ENCODE measurements at places on chromosomes 7 and 10.

GRCh38 chr10:11602919-11603523 is 8.4 kb downstream of the USP6NL start:
- DNase-seq = no peak

DNA sequence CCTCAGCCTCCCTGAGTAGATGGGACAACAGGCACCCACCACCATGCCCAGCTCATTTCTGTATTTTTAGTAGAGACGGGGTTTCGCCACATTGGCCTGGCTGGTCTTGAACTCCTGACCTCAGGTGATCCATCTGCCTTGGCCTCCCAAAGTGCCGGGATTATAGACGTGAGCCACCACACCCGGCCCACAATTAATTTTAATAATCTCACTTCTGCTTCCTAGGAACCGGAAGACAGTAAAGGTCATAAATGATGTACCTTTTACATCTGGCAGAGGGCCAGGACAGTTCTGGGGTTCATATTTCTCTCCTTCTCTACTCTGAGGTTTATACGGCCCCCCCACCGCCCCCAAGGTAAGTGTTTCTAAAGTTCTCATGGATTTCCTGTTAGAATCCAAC is 31.2 kb upstream of the AOAH start:
- no peak for DNase-seq

DNA sequence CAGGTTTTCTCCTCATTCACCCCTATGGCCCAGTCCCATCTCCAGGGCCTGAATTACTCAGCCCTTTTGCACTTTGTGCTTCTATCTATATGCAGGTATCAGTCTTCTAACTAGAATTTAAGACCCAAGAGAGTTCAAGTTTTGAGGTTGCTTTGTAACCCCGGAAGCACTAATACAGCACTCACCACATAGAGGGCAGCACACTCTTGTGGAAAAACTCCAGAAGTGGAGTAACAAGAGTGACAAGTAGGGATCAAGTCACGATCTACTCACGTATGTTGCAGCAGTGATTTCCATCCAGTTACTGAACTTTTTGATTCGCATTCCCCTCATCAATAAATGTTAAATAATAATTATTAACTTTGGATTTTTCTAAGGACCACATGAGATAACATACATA is 151.0 kb downstream of the CHCHD3 start:
- DNase-seq = no peak

DNA sequence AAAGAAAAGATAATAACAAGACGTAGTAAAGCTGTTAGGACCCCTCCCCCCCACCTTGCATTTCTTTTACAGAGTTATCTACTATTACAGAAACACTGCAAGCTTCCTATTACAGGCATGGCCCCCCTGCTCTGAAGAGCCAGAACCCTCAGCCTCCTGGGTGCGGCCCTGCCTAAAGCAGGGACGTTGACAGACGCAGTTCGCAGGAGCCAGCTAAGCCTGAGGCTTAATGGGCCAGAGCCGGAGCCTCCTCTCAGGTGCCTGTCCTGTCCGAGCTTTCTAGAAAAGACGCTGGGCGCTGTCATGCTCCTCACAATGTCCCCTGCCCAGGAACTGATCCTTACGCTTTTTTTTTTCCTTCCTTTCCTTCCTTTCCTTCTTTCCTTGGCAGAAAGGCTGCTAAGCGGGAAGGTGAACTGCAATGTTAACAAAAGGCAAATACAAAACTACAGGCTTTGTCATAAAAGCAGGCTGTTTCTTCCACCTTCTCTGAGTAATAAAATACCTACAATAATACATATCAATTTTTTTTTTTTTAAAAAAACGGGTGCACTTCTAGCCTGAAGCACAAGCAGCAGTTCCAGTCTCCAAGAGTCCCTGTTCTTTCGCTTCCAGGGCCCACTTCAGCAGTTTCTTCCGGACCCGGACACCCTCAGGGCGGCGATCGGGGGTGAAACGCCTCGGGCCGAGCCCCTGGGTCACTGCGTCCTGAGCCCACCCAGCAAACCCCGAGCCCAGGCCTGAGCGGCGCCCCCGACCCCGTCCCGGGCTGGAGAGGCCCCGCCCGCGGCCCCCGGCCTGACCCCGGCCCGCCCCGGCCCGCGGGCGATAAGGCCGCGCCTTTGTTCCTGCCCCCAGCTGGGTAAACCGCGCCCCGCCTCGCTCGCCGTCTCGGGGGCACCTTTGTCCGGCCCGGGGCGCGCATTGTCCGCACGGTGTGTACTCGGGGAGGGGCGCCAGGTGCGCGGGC is 11.2 kb downstream of the MNX1 start:
- DNase-seq = no peak
